ENCODE measurements at places on chromosomes 7 and 10.

- DNase-seq, result no peak
These were observed 458.9 kb upstream of the ANKRD30A start for GRCh38 chr10:36666451-36666850.

GRCh38 chr7:16398146-16399017 is 23.0 kb downstream of the CRPPA start:
- DNase-seq, result no peak

DNA sequence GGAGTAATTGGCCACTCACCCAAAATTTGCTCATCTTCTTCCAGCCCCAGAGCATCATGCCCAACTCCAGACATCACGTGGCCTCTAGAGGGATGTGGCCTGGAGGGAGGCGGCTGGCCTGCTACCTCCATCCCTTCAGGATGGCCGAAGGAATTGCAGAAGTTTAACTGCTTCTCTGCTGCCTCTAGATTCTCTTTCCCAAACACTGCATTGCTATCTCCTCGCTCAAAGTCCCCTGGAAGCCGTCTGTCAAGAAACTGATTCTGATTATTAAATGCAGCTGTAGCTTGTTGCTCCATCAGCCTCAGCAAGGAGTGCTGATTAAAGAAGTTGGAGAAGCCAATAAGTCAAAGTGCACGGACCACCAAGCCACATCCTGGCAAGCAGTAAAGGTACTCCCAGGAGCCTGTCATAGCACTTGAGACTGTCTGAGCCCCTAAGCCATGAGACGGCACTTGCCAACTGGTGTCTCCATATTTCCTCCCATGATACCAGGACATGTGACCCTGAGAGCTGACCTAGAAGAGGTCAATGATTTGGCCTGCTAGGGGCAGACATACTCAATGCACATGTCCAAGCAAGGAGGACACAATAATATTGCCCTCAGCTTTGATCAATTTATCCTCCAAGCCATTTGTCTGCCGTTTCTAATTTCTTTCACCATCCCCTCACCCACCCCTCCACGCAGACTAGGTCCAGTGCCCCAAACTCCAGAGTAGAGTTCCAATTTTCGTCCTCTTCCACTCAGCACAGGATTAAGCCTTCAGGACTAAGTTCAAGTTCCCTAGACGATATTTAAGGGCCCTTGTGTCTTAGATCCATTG is 84.2 kb downstream of the TBXAS1 start:
- no peak for DNase-seq

GRCh38 chr10:102714621-102715455 is at the start of gene SFXN2:
TSS of gene SFXN2 (plus strand) at chr10:102714636. CDS start at chr10:102726637, 12,001 bp downstream.
- DNase-seq, result no peak

DNA sequence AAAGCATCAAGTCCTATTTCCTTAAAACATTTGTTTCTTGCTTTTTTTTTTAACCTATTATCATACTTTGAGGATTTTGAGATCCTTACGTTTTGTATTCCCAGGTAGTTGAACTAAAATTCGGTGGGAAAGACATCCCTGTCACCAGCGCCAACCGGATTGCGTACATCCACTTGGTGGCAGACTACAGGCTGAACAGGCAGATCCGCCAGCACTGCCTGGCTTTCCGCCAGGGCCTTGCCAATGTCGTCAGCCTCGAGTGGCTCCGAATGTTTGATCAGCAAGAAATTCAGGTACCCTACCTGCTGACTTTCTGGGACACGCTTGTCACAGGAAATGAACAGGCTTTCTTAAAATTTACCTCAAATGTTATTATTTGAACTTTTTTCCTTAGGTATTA is 83.0 kb upstream of the DNAJB6 start:
- DNase-seq, result peak; percentile 26

GRCh38 chr7:38628630-38629385 is 2.4 kb downstream of the AMPH start:
- DNase-seq, result no peak

DNA sequence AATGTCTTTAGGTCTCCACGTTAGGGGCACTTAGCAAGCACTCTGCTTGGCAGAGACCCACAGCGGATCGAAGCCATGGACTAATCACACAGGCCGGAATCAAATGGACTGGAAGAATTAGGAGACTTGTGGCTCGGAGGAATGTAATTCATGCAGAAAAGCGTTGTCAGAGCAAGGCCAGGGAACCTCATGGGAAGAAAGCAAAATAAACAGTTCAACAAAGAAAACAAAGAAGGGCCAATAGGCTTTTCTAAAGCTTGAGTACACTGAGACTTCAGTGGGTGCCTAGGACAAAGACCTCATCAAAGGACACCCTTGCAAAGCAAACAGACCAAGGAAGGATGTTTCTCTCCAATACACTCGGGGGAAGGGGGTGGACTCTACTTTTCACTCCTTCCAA is 171.1 kb downstream of the GLI3 start:
- no peak for DNase-seq

DNA sequence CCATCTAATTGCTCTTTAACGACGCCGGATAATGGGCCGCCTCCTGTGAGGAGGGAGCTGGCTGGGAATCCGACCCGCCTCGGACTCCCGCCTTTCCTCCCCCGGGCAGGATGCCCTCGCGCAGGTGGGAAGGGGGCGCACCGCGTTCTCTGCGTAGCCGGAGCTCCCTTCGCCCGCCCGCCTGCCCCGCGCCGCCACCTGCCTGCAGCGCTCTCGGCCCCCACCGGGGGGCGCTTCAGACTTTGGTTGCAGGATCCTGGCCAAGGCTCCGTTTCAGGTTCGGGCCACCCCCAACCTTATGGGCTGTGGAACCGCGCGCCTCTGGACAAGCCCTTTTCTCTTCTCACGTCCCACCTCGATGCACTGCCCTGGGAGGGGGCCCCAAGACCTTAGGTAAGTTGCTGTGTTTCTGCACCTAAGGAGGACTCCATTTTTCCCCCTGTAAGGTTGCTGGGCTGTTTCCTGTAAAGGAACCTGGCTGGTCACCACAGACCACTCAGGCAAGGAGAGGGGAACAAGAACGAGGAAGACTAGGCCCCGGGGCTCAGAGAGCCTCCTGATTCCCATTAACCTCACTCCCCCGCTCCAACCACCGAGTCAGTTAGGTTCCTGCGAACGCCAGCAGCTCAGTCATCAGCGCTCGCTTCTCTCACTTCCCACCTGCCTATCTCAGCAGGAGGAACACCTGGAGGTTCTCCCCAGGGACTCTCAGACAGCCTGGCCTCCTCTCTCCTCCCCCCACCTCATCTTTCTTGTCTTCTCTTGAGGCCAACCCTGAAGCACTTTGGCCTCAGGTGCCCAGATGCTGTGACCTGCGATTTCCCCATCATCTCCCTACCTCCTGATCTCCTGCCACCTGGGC is 11.3 kb upstream of the KAZALD1 start:
- peak; percentile 61 for DNase-seq

DNA sequence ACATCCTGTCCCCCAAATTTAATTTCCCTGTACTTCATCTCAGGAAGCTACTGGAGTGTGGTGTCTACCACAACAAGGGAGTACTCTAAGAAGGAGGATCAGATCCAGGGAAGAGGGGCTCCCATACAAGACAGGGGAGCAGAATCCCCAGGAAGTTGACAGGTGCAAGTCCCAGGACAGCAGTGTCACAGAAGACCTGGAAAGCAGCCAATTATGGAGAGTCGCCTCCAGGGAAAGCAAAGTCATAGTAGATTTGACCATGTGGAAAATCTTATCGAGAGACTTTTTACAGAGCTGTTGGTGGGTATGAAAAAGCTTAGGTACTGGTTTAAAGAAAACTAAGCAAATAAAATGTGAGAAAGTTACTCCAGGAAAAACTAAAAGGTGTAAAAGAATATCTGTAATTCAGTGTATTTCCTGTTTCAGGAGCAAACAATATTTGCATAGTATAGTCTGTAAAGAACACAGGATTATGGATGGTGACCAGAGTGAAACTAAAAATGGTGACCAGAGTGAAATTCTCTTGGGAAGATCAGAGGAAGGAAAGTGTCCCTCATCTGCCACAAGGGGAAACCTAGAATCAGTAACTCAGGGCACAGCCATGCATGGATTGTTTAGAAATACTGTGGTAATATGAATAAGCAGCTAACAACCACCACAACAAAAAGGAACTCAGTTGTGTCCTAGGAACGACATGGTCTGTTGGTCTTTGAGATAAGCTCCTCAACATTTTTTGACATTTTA is 44.5 kb downstream of the LANCL2 start:
- DNase-seq, result peak; percentile 79

- no peak for DNase-seq
These were observed 155.7 kb upstream of the TMEM229A start for GRCh38 chr7:124188576-124188975.

DNA sequence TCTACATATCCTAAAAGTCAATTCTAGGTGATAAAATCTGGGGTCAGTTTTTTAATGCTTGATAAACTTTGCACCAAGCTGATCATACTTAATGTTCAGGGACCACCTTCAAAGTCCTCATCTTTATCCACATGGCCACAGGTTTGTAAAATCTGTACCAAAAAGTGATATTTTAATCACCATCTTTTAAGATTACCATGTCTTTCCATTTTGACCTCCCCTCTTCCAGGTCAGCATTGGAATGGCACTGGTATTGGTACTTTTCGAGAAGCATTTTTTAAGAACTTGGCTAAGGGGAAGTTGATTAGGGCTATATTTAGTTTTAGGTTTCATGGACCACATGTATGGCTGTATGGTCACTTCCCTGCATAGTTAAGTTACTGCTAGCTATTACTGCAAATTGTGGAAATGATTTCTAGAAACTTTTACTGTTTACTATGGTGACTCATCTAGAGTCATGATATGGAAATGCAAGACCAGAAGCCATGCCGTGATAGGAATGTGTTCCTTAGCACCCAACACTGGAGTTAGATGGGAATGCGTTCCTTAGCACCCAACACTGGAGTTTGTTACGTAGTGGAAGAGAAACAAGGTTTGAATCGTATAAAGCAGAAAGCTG is 50.8 kb upstream of the ABLIM1 start:
- DNase-seq, result peak; percentile 91

- peak; percentile 17 for DNase-seq
These were observed 138.0 kb upstream of the TARP start for GRCh38 chr7:38411404-38411803.

DNA sequence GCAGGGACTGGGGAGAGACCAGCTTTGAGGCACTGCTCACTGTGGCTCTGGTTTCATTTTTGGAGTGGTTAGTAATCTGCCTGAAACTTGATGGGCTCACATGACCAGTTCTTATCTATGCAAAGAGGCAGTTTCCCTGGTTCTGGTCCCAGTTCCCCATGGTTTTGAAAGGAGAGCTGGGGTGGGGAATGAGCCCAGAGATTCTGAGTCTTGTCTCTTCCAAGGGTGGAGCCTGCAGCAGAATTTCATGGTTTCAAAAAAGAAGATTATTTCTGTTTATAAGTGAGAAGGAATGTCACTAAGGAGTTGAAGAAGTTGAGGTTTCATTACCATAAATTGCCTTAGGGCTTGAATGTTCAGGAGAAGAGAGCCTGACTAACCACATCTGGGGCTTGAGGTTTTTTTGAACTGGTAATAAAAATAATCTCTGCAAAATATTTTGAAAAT is 190.2 kb upstream of the HABP2 start:
- no peak for DNase-seq

DNA sequence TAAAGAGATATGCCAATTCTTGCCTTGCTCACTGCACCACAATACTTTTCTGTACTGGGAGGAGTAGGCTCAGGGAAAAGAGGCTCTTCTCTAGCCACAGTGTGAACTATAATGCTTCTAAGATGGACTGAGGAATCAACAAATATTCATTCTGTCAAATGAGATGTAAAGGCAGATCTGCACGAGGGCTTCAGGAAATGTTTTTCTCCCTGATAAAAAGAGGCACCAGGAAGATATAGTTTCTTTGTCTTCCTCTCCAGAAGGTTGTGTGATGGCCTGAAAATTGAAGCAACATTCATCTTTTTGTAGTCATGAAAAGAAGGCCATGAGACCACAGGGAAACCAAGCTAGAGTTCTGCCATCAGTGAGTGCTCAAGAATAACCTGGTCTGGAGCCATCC is 79.1 kb upstream of the NME8 start:
- no peak for DNase-seq

DNA sequence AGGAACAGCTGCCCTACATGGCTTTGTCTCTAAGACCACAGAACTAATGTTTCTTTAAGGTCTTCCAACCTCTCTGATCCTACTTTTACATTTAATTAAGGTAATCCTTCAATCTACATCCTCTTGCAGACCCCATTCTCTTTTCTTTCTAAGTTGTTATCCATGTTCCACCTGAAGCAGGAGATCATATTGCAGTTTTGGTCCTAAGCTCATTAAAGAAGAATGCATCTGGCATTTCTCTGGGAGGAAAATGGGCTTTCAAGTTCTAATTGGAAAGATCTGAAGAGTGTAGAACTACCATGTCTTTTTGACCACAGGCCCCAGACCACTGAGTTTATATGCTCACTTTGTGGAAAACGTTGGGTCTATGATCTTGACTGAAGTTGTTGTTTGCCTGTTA is 111.2 kb downstream of the SEM1 start:
- DNase-seq, result no peak

- DNase-seq, result peak; percentile 62
These were observed 250.1 kb upstream of the MBL2 start for GRCh38 chr10:53022611-53023088.

DNA sequence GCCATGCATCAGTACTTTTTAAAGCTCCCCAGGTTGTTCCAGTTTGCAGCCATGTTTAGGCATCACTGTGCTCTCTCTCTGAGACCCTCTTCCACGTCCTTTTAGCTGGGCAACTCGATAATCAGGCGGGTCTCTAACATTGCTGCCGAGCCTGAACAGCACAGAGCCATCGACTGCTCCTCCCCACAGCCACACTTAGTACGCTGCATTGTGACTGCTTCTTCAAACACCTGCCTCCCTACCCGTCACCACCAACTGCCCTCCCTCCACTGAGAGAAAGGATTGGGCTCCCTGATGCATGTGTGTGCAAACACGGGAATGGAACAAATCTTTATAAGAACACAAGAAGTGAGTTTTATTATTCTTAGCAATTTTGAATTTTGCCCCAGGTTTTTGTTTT is 11.4 kb upstream of the TACR2 start:
- DNase-seq, result no peak

DNA sequence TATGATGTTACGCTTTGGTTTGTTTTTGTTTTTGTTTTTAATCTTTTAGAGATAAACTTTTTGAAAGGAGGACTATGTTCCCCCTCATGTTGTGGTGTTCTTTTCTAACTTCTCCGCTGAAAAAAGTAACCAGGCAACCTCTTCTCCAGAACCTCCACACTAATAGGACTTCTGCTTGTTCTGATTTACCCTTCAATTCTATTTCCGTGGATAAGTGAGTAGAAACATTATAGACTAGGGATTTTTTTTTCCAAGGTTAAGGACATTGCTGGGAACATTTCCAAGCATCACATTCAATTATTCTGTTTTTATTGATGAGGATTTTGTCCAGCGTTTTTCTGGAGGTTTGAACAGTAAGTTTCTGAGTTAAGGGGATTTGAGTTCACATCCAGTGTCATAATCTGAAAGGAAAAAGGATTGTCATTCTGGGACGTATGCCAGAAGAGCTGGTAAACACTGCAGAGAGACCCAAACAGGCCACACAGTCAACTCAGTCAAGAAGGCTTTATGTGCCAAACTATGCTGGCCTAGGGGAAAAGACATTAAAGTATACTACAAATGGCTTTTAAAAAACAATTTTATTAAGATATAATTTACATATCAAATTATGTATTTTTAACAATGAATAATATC is 28.3 kb upstream of the RALA start:
- DNase-seq, result no peak

Measured in kidney tubule cell (primary cell).